ENCODE measurements at places on chromosomes 2 and 18.

GRCh38 chr2:98016908-98017670 lies 21.3 kb upstream of the TMEM131 start:
- DNase-seq: no peak

- peak; percentile 65 for DNase-seq
Observed at GRCh38 chr18:32333781-32334180, 136.9 kb downstream of the GAREM1 start.

- DNase-seq: no peak
Observed at GRCh38 chr2:98870516-98871158, 65.4 kb downstream of the CRACDL start.

DNA sequence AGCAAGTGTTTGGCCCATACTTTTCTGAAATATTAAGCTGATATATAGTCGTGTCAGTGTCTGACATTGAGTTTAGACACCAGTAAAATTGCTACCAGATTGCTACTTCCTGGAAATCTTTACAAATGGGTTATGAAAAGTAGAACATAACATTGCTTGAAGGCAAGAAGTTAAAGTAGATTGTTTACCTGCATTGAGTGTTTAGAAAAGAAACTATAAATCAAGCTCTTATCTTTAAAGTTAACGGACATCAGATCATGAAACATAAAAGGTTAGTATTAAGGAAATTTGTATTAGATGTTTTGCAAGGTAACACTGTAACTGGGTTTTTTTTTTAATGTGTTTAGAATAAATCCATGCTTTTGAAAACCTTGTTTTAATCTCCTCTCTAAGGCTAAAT lies 4.8 kb upstream of the YES1 start:
- no peak for DNase-seq

DNA sequence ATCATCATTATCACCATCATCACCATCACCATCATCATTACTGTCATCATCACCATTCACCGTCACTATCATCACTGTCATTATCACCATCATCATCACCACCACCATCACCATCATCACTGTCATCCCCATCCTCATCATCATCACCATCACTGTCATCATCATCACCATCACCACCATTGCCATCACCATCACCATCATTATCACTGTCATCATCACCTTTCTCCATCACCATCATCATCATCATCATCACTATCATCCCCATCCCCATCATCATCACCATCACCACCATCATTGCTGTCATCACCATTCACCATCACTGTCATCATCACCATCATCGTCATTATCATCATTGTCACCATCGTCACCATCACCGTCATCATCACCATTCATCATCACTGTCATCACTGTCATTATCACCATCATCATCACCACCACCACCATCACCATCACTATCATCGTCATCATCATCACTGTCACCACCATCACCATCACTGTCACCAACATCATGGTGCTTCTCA lies 9.8 kb downstream of the HPCAL1 start:
- no peak for DNase-seq

DNA sequence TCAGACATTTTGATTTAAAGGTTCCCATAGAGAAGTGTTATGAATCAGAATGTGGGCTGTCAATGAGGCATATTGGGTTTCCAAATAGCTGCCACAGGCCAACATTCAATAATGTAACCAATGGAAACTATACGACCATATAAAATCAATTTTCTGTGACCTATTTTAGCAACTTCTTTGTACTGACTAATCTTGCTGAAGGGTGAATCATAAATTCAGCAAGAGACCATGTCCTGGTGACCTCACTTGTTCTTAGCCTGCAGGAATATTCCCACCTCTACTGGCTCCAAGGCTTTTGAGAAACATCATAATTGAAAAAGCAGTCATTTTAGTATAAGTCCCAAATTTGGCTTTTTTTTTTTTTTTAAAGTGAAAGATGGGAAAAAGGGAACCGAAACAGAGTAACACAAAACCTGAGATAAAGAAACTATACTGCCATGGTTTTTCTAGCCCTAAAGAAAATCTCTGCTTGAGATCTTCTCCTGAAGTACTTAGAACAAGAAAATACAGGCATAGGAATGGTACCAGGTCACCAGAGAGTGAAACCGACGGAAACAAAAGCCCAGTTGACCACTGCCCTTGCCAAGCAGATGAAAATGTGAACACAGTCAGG lies 32.1 kb downstream of the PLEKHM3 start:
- DNase-seq: no peak

GRCh38 chr2:121334581-121335293 lies 49.7 kb upstream of the TFCP2L1 start:
- peak; percentile 19 for DNase-seq

- peak; percentile 30 for DNase-seq
Observed at GRCh38 chr2:65429786-65430602, 2.4 kb downstream of the SPRED2 start.

GRCh38 chr2:177397481-177398289 lies 5.1 kb downstream of the AGPS start:
- peak; percentile 39 for DNase-seq

GRCh38 chr2:226403369-226403768 lies 396.3 kb downstream of the IRS1 start:
- DNase-seq: no peak

DNA sequence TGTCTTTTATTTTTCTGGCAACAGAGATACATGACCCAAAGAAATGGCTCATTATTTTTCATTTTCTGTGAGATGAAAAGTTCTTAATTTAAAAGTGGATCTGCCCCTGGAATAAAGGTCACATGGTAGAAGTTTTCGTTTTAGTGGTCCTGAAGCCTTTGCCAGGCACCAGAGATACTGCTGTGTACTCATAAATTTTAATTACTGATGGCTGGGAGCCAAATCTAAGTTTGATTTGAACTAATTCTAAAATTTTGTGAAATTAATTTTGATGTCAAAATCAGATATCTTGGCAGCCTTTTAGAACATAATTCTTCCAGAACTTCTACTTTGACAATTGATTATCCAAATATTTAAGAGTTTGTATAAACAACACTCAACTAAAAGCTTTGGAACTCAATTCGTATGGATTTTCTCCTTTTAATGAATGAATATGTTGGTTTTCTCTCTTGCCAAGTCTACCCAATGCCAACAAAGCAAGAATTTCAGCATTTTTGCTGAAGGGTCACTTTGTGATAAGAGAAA lies 128.5 kb upstream of the SP5 start:
- DNase-seq: no peak

GRCh38 chr2:16718576-16719484 lies 53.2 kb upstream of the CYRIA start:
- DNase-seq: no peak

GRCh38 chr2:11642972-11643371 lies 27.0 kb downstream of the NTSR2 start:
- no peak for DNase-seq

DNA sequence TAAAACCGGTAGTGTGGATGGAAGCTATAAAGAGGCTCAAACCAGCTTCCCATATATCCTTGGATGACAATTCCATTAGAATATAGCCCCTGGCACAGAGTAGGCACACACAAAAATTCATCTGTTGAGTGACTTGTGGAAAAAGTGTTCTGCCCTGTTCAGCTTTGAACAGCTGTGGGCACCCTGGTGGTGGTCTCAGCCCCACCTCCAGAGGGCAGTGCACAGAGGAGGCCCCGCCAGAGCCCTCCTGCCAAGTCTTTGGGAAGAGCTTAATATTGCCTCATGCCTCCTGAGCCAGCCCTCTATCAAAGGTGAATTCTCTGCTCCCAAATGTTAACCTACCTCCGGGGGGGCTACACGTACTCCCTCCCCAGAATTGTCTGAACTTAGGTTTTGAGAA lies 30.4 kb downstream of the EPAS1 start:
- no peak for DNase-seq

GRCh38 chr2:236887531-236887930 lies 198.2 kb upstream of the COPS8 start:
- no peak for DNase-seq

DNA sequence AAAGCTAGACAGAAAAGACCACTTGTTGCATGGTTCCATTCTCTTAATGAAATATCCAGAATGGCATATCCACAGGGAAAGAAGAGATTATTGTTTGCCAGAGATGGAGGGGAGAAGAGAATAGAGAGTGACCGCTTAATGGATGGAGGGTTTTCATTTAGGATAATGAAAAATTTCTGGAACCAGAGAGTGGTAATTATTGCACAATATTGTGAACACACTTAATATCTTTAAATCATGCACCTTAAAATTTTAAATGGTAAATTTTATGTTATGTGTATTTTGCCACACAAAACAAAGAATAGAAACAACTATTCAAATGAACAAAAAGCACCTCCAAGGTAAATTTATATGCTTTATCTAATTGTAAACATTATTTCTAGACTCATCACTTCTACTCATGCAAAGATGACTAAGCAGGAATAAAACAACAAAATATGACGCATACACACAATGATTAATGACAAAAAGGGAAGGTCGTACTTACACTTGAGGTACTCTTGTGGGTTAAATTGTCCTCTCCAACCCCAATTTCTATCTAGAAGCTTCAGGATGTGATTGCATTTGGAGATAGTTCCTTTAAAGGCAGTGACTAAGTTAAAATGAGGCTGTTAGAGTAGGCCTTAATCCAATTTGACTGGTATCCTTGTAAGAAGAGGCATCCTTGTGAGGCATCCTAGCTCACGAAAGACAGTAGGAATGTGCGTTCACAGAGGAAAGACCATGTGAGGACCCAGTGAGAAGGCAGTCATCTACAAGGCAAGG lies 18.7 kb upstream of the DHRS9 start:
- no peak for DNase-seq

- DNase-seq: no peak
Observed at GRCh38 chr2:73131807-73132206, 19.1 kb upstream of the RAB11FIP5 start.

DNA sequence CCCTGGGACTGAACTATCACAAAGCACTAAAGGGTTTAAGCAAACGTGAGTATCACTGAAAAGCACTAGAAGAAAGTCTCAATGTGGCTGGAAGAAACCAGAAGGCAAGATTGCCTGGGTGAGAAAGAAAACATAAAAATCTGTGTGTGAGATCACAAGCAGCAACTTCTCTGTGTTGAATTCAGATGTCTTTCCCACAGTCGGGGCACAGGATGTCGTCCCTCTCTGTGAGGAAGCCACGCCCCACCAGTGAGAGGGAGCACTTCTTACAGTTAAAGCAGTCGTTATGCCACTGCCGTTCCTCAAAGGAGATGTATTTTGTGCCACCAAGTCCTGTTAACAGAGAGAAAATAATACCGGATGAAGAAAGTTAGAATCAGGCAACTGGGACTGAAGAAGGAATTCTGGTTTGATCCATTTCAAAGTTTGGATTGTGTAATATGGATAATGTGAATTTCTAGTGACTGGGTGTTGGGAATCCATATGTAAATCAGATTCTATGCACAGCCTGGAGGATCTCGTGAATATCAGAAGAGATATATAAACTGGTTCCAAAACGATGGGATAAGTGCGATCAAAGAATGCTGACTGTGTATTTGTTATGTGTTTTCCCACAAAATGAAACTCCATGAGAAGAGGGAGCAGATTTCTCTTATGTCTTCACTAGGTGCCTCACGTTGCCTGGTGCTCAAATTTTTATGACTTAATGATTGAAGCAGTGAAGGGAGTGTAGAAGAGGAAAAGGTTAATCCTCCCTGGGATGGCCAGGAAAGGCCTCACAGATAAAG lies 24.0 kb downstream of the C2orf49 start:
- no peak for DNase-seq

- no peak for DNase-seq
Observed at GRCh38 chr2:68885811-68886075, 14.5 kb upstream of the BMP10 start.

Measured in body of pancreas (tissue), 4 donors.